ENCODE measurements at places on chromosomes 1 and 21.

DNA sequence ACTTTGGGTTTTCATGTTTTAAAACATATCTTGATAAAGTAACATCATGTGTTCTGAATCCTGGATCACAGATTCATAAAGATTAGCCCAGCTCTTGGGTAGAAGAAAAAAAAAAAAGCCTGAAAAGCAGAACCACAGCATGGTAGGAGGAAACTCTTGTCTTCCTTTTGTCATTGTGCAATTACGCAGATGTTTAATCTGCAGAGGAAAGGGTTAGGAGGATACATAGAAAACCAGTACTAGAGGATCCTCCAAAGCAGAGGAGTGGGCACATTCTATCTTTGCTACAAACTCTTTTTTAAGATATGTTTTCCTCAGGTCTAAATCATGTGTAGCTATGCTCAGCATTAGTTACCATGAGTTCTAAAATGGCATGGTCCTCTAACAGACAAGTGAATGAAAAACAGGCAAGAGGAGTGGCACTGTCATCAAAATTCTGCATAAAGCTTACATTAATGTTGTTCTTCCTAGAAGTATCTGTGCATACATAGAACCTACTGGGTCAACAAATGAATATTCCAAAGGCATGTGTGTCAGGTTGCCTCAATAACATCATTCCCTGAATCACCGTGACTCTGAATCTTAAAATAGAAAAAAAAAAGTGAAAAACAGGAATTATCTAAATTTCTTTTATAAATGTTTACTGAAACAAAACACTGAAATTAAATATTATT lies 107.0 kb downstream of the NME7 start:
- DNase-seq = no peak

DNA sequence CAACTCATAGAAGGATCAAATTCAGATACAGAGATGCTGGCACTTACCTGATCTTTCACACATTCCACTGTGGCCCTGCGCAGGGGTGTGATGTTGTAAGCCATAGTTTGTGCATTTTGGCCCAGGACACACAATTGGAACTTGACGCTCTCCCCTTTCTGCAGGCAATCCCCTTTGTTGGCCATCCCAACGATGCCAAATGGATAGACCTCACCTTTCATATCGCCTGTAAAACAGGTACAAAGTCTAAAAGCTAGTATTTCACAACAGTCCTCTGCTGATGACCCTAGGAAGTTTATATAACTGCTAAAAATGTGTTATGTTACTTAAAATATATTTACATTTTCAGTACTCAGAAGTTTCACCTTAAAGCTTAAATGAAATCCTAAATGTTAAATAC lies 3.9 kb upstream of the NRAS start:
- DNase-seq = no peak

DNA sequence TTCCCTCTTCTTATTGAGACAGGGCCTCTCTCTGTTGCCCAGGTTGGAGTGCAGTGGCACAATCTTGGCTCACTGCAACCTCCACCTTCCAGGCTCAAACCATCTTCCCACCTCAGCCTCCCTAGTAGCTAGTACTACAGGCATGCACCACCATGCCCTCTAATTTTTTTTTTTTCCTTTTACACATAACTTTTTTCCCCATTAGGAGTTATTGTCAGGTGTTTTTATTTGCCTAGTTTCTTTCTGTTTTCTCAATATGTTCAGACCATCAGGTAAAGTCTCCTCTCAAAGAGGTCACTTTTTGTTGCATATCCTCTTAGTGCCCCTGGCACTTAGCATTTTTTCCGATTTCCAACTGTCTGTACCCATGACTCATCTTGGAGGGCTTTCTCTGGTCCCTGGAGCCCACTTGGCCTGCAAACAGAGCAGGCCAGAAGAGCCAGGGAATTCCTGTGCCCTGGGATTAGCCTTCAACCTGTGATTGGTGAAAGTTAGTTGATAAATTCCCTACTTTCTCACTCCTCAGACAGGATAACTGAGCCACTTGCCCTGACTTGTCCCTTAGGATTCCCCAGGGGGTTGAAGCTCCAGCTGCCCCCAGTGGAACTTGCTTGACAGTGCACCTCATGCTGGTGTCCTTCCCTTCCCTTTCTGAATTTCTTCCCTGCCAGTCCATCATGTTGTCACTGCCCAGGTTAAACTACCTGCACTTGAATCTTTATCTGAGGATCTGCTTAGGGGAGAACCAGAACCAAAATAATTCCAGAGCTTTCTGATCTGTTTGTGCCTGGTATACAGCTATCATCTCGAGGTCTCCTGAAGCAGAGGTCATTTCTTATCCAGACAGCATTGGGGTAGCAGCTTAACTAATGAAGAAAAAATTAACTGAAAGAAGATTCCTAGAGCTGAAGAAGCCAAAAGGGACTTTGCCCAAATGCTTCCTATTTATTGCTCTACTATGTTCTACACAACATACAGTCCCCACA lies 2.4 kb downstream of the NTPCR start:
- no peak for DNase-seq

- DNase-seq = no peak
These were observed 134.6 kb downstream of the TPR start for GRCh38 chr1:186240436-186240835.

DNA sequence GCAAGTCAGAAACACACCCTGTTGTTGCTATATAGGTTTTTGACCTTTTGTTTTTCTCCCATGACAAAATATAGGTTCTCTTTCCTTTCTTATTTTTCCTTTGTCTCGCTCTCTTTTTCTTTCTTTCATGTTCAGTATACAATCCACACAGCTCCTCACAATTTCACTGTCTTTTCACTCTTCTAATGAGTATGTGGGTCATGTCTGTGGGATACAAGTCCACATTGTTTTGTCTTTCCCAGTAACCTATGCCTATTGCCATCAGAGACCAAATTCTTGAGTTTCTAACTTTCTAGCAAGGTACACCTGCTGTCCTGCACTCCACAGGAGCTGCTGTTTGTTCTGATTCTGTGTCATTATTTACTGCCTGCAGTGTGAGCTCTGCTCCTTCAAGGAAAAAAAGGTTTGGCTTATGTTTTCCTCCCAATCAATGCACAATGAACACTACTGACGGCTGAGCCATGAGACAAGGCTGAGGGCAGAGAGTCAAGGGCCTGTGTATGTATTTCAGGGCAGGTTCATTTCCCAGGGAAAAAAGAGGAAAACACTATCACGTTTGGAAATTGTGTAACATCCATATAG lies 453.8 kb downstream of the NEGR1 start:
- no peak for DNase-seq

DNA sequence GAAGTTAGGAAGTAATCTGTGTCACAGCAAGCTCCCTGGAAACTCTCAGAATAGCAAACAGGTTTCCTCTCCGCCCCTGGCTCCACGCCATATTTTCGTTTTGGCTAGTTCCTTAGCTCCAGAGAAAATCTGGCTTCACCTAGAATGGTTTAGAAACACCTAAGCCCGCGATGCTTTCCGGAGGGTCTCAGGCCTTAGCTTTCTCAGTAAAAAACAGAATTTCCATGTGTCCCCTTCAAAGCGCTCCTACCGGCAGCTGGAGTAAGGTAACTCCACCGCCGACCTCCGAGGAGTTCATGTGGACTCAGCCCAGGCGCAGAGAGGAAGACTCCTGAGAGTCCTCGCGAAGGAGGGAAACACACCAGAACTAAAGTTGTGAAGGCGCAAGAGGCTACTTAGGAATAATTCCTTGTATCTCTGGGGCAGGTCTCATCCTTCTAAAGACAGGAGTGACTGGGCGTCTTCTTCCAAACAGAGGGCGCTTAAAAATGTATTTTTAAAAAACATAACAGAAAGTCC lies 406 bp downstream of the KIAA0040 start:
- no peak for DNase-seq

GRCh38 chr1:57788313-57788712 lies 364.5 kb upstream of the DAB1 start:
- no peak for DNase-seq

- DNase-seq = no peak
These were observed 1080.6 kb downstream of the PLA2G4A start for GRCh38 chr1:187909382-187909781.
